ENCODE measurements at places on chromosomes 5 and 9. TPM values are rescaled to one million over a fixed set of nuclear protein-coding genes. Genes with fewer than 3 reads are reported as not detected.

HK3 gene
- 0.51 TPM for total RNA-seq

ZNF79 gene
- total RNA-seq: 3.9 TPM

PPP3R2 gene
- not detected for total RNA-seq

FAXDC2 gene
- 2.0 TPM for total RNA-seq

PCDHB14 gene
- 2.2 TPM for total RNA-seq

RIGI gene
- total RNA-seq: 2.8 TPM

IL17B gene
- total RNA-seq: not detected

All from pancreas (tissue), 10 donors.